ENCODE measurements at places on chromosomes 3 and 15. TPM values are rescaled to one million over a fixed set of nuclear protein-coding genes. Genes with fewer than 3 reads are reported as not detected.

The GPR176 gene
- polyA plus RNA-seq = 14.5 TPM

The PPP1R14D gene
- not detected for polyA plus RNA-seq

The DLEC1 gene
- polyA plus RNA-seq = 0.75 TPM

The AGTR1 gene
- 29.6 TPM for polyA plus RNA-seq

The PCBP4 gene
- 80.4 TPM for polyA plus RNA-seq

The TM4SF18 gene
- polyA plus RNA-seq = 37.3 TPM

The ZNF639 gene
- 64.7 TPM for polyA plus RNA-seq

- no peak for DNase-seq
These were observed 212.6 kb downstream of the ZNF621 start for GRCh38 chr3:40737343-40737742.

DNA sequence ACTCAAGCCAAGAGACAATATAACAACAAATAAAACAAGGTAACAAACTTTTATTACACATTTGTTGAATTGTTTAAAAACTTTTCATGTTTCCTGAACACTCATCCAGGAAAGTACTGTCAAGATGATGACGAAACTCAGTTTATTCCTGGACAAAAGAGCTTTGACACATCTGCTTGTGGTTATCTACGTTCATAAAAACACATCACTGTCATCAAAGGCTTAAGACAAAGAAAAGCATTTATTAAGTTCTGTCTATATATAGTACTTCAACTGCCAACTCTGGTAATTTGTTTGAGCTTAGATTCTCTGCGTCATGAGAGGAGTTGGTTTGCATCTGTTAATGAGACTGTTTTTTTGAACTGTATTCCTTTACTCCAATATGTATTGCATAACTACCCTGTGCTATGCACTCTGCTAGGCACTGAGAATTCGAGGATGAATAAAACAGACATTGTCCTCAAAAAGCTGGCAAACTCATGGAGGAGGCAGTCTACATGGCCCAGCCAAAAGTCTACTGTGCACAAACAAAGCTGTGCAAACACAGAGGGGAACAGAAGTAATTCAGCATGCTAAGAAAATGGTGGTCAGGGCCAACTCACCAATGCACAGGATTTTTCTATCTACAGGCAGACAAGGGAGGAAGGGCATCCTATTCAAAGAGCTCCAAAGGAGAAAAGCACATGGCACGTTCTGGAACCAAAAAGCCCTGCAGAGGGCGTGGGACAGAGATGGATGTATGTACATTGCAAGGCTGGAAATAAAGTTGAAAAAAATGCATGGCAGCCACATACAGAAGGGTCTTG is 21.5 kb downstream of the PLD1 start:
- no peak for DNase-seq

DNA sequence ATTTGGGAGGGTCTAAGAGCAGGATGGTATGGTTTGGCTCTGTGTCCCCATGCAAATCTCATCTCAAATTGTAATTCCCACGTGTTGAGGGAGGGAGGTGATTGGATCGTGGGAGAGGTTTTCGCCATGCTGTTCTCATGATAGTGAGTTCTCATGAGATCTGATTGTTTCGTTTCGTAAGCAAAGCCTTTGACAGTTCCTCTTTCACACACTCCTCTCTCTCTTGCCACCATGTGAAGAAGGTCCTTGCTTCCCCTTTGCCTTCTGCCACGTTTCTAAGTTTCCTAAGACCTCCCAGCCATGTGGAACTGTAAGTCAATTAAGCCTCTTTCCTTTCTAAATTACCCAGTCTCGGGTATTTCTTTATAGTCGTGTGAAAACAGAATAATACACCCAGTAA is 553.7 kb downstream of the TAFA4 start:
- DNase-seq = no peak

The TLR9 gene
- polyA plus RNA-seq = 0.15 TPM

DNA sequence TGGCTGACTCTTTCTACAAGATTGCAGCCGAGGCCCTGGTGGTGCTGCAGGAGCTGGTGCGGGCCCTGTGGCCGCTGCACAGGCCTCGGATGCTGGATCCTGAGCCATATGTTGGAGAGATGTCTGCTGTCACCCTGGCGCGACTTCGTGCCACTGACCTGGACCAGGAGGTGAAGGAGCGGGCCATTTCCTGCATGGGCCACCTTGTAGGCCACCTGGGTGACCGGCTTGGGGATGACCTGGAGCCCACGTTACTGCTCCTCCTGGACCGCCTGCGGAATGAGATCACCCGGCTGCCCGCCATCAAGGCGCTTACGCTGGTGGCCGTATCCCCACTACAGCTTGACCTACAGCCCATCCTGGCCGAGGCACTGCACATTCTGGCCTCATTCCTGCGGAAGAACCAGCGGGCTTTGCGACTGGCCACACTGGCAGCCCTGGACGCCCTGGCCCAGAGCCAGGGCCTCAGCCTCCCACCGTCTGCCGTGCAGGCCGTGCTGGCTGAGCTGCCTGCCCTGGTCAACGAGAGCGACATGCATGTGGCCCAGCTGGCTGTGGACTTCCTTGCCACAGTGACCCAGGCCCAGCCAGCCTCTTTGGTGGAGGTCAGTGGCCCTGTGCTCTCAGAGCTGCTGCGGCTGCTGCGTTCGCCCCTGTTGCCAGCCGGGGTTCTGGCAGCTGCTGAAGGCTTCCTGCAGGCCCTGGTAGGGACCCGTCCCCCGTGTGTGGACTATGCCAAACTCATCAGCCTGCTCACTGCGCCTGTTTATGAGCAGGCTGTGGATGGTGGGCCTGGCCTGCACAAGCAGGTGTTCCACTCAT is 20.3 kb downstream of the CAND2 start:
- DNase-seq = no peak

The CLDN1 gene
- 59.6 TPM for polyA plus RNA-seq

DNA sequence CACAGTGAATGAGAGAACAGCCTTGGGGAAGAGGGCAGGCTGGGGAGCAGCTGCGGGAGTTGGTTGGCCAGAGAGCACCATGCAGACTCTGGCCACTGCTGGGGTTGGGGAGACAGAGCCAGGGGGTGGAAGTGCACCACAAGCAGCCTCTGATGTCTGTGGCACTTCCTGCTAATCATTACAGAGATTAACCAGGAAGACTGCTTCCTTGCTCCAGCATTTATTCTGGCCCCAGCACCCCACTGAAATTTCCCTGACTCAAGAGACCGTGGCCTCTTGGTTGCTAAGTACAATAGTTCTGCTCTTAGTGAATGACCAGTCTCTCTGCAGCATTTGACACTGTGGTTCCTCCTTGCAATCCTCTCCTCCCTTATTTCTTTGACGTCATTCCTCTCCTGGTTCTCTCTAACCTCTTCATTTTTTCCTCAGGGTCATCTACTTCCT is 266.2 kb upstream of the ROPN1 start:
- DNase-seq = no peak

The GUCA1C gene
- 0.27 TPM for polyA plus RNA-seq

DNA sequence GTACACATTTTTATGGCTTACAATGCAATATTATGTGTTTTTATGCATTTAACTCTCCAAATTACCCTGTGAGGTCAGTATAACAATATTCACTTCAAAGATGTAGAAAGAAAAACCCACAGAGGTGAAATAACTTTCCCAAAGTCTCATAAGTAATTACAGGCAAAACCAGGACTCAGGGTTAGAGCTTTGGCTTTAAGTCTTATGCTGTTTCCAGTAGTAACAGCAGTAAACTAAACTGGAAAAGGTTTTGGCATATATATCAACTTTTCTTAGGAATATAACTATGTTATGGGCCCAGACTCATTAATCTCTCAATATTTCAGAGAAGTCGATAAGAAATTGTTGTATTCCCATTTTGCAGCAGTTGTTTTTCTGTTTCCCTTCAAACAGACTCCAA is 206.3 kb upstream of the KCNMB2 start:
- DNase-seq = no peak

GRCh38 chr3:33124638-33125037 is 10.8 kb downstream of the CRTAP start:
- no peak for DNase-seq

- no peak for DNase-seq
These were observed 309.8 kb downstream of the GBE1 start for GRCh38 chr3:81451611-81452010.

- no peak for DNase-seq
These were observed 163.9 kb downstream of the PPM1L start for GRCh38 chr3:160919942-160920341.

GRCh38 chr3:183762304-183762703 is 63.1 kb downstream of the MAP6D1 start:
- DNase-seq = no peak

DNA sequence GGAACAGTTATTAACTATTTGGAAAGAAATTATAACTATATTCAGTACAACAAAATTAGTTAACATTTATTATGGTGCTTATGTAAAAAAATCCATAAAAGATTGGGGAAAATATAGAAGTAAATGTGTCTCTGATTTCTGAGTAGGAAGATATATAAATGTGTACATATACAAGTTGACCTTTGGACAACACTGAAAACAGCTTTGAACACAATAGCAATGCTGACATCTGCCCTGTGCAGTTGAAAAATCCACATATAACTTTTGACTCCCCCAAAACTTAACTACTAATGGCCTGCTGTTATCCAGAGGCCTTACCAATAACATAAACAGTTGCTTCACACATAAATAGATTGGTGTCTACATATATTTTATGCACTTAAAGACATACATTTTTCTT is 12.3 kb downstream of the TIMMDC1 start:
- no peak for DNase-seq

The USP4 gene
- polyA plus RNA-seq = 67.6 TPM

The PLCB2 gene
- polyA plus RNA-seq = 11.6 TPM

The PCNP gene
- polyA plus RNA-seq = 211 TPM

GRCh38 chr15:100653608-100654007 is 51.2 kb downstream of the ASB7 start:
- DNase-seq = no peak

GRCh38 chr15:90483012-90483307 is 46.8 kb upstream of the CRTC3 start:
- DNase-seq = no peak

The GP5 gene
- 0.91 TPM for polyA plus RNA-seq

GRCh38 chr15:90200534-90201129 is 498 bp upstream of the SEMA4B start:
- no peak for DNase-seq

DNA sequence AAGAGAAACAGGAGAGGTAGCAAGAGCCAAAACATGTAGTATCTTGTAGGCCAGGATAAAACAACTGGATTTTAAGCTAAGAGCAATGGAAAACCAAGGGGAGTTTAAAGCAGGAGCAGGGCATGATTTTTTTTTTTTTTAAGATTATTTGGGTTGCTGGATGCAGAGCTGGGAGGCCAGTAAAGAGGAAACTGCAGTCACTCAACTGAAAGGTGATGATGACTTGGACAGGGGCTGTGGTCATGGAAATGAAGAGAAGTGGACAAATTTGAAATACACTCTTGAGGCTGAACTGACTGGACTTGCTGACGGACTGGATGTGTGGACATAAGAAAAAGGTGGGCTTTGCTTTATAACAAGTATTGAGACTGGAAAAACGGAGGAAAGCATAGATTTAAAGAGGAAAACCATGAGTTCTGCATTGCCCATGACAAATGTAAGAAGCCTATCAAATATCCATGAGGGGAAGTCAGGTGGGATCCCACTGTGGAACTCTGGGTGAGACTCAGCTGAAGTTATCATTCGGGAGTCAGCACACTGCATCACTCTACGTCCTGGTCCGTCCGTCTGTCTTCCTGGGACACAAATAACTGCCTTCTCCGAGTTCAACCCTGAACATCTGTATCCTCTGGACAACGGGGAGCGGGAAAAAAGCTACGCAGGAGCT is 688 bp downstream of the XPC start:
- no peak for DNase-seq

DNA sequence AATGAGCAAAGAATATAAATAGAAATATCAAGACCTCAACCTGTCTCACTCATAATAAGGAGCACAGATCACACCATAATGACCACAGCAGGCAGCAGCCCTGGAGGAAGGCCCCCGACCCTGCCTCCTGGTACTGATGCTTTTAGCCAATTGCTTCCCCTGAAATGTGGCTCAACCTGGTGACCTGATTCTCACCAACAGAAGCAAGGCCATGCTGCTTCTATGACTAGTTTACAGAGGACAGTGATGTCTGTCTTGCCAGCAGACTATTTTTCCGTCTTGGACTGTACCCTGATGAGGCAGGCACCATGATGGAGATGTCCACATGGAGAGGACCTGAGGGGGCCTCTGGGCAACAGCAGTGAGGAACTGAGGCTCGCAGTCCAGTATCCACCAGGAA is 18.0 kb downstream of the SLC41A3 start:
- no peak for DNase-seq

The TYRO3 gene
- 162 TPM for polyA plus RNA-seq

GRCh38 chr3:182023843-182024242 is 312.1 kb downstream of the SOX2 start:
- no peak for DNase-seq

- DNase-seq = no peak
These were observed 11.6 kb upstream of the RNF7 start for GRCh38 chr3:141726483-141726882.

The CCRL2 gene
- 0.70 TPM for polyA plus RNA-seq

- DNase-seq = no peak
These were observed 1.3 kb downstream of the SECISBP2L start for GRCh38 chr15:49044766-49045606.

DNA sequence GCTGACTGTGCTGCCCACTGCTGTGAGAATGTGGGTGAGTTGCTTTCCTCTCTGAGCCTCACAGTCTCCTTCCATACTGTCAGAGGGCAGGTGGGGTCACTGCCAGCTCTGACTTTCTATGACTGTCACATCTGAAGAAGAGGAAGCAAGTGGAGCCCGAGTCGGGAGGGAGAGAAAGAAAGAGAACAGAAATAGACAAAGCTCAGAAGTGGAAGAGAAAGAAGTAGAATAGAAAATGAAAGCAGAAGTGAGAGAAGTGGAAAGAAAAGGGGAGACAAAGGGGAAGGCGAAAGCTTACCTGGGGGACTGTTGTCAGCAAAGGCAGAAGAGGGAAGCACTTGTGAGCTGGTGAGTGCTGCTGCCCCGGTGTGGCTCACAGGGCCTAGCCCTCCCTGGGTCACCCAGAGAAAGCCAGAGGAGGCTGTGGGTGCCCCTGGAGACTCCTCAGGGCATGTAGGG is 57.9 kb downstream of the EPHB1 start:
- no peak for DNase-seq

GRCh38 chr3:133527081-133527715 is 46.3 kb upstream of the CDV3 start:
- no peak for DNase-seq

DNA sequence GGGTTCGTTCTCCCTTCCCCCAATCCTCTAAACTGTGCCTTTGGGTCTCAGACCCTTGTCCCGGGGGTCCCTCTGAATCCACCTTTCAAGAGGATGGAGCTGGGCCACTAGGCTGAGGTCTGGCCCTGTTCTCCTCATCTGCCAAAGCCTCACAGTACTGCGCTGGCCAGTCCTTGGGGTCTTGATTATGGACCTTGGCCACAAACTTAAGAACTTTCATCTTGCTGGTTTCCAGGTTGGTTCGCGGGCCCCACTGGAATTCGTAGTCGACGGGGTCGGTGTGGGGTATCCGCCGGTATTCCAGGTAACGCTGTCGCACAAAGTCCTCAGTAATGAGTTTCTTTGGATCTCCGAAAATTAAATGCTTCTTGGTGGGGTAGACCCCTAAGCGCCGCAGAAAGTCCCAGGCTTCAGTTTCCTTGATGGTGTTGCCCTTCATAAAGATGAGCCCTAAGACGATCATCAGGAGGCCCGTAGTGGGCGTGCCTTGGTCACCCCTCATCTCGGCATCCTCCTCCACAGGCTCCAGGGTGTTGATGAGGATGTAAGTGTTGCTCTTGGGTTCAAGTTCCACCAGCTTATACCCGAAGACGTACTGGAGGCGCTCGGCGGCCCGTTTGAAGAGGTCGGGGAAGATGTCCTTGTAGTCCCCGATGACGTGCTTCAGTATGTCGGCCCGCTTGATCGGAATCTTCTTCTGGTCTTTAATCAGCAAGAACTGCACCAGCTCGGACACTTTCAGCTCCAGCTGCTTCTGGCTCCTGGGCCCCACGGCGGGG is 727 bp downstream of the NSMCE3 start:
- DNase-seq = peak; percentile 11

Data from left renal pelvis (tissue), 4 donors.